SK-N-SH (cell line): ENCODE measurements at places on chromosomes 1 and 21. TPM values are rescaled to one million over a fixed set of nuclear protein-coding genes. Genes with fewer than 3 reads are reported as not detected.

DNA sequence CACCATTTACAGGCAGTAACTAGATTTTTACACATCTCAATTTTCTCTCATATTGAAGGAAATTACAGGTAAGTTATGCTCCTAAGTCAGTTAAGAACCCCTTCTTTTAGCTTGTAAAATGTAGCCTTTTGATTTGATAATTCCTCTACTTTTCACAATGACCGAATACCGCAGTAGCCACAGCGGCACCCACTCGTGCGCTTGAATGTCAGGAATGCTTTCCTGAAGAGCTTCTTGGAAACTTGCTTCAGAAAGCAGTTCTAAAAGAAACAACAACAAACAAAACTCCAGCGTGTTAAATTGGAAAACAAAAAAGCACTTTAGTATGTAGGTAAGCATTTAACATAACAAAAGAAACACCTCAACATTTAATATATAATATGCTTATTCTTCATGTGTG is 9.9 kb upstream of the DNTTIP2 start:
- no peak for DNase-seq

Gene SLC25A34
- polyA plus RNA-seq, result 1.2 and 1.4 TPM in 2 replicates

GRCh38 chr1:74731399-74732052 is 1.3 kb downstream of the CRYZ start:
- DNase-seq, result no peak

DNA sequence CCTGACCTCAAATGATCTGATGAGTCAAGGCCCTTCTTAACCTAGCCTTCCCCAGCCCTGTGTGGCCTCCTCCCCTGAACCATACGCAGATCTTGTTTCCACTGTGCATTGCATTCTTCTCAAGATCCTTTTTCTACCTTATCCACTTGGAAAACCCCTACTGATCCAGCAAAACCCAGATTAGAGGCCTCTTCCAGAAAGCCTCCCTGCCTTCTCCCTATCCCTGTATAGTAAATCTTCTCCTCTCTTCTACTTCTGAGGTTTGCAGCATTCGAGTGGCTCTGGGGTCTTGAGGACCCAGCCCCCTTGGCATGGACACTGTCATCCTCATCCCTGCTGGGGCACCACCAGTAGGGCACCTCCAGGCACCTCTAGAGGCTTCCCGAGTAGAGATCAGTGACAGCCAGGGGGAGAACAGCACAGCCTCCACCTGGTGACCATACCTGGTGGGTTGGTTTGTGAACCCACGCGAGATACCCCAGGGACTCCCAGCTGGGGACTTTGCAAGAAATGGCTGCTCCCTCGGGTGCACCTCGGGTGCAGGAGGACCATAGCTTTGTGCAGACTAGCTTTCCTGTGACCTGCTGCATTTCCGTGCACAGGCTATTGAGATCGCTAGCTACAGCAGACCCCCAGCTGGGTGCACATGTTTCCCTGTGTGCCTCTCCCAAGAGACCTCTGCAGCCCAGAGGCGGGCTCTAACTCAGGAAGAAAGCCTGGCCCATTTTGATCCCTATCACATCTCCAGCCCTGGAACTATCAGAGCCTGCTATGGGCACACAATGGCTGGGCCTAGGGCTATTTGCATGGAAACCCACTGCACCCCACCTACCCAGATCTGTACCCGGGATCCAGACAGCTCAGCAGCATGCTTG is 34.2 kb downstream of the MATN1 start:
- DNase-seq, result peak; percentile 69

Gene MIXL1
- 0.03 TPM in 1 of 2 replicates, not detected in the other for polyA plus RNA-seq

GRCh38 chr1:54606990-54607325 is 16.4 kb downstream of the FAM151A start:
- DNase-seq, result no peak

GRCh38 chr1:16191916-16192546 is 20.4 kb downstream of the ARHGEF19 start:
- no peak for DNase-seq

GRCh38 chr1:33898406-33898805 is 34.5 kb downstream of the HMGB4 start:
- DNase-seq, result peak; percentile 22

GRCh38 chr1:65792669-65793358 is at the start of gene PDE4B:
PDE4B (plus strand) TSS chr1:65792895.
- DNase-seq, result peak; percentile 75

Gene FMO1
- polyA plus RNA-seq, result not detected in 2 replicates

DNA sequence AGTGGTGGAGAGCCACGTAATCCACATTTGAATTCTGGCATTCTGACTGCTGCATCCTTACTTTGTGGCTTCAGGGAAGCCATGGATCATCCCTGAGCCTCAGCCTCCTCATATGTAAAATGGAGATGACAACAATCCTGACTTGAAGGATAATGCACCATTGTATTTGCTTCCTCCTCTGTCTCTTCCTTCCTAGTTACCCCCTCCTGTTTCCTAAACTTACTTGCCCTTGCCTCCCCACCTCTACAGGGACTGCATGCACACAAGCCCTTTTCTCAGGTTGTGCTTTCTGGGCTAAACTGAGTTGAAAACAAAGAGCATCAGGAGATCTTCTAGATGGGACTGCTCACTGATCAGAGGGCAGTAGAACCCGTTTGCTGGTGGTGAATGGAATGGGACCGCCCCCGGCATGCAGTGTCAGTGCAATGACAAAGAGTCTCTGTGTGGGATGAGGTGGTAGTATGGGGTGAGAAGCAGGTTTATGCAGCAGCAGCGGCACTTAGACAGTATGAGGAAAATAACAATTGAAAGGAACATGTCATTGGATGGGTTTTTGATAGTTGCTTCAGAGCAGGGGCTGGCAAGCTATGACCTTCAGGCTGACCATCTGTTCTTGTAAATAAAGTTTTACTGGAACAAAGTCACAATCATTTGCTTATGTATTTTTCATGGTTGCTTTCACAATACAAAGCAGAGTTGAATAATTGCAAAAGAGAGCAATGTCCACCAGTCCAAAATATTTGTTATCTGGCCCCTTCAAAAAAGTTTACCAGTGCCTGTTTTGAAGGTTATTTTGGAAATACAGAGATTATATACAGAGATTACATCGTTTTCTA is 6.1 kb upstream of the ADAMTS1 start:
- DNase-seq, result no peak

Gene RNU1-4
- polyA plus RNA-seq, result not detected in 2 replicates

DNA sequence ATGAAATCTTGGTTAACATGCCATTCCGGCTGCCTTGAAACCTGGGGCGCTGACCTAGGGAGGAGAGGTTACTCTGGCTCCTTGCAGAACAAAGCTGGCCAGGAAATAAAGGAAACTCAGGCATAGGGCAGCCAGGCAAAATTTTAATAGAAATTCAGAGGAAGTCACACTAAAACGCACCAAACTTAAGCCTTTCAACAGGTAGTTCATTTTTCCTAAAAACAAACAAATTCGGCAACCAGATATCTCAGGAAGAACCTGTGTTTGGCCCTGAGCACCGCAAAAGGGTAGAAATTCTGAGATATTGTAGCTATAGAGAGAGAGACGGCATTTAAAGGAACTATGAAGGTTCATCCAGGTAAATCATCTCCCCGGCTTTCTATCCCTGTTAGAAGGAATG is 13.1 kb downstream of the LYST start:
- DNase-seq, result no peak

- peak; percentile 37 for DNase-seq
These were observed 151.1 kb downstream of the ZNF281 start for GRCh38 chr1:200258447-200259375.
